ENCODE measurements at places on chromosomes 5 and 9. TPM values are rescaled to one million over a fixed set of nuclear protein-coding genes. Genes with fewer than 3 reads are reported as not detected.

UGT3A2 gene
- 0.14 TPM for polyA plus RNA-seq

DNA sequence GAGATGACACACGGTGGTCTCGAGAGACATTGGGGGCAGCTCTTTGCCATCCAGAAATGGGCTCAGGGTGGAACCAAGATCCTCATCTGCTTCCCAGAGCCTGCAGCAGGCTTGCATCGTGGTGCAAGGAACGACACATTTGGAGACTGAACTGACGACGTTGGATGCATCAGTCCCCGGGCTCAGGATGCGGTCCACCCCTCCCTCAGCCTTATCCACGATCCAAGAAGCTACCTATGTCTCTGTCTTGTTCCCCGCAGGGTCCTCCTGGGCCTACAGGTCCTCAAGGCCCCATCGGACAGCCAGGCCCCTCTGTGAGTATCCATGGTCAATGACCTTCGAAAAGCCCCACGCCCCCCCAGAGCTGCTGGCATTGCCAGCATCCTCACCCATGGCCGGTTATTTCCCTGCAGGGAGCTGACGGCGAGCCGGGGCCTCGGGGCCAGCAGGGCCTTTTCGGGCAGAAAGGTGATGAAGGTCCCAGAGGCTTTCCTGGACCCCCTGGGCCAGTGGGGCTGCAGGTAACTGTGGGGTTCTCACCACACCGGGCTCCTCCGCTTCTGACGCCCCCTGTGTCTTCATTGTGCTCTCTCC lies 69.4 kb upstream of the FCN2 start:
- no peak for DNase-seq

DNA sequence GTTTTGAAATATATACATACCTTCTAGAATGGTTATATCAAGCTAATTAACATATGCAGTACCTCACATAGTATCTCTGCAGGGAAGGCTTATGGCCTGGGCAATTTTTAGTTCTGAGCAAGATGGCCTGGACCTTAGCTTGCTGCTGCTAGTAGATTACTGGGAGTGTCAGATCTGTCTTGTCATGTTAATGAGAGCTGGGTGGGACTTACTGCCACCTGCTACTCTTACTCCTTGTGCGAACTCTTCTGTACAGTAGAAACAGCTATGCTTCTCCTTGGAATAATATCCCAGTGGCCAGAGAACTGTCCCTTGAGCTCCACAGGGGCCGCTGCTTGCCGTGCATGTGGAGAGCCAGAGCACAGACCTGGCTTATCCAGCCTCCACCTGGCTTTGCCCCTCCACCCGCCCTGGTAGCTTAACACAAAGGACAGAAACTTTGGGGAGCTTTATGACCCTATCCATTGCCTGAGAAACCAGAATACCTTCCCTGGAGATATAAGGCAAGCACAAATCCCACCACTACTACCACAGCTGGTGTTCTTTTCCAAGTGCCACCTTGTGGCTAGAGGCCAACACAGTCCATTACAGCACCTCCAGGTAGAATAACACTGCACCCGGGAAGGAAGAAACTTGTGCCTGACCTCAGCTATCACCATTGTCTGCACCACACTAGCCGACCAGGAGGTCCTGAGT lies 74.4 kb upstream of the RUSC2 start:
- no peak for DNase-seq

OLFM1 gene
- polyA plus RNA-seq, result 45.7 TPM

- no peak for DNase-seq
Observed at GRCh38 chr5:172640139-172640538, 924 bp upstream of the NEURL1B start.

SLIT3 gene
- 64.7 TPM for polyA plus RNA-seq

- no peak for DNase-seq
Observed at GRCh38 chr9:134224127-134224526, 59.8 kb upstream of the RNU6ATAC start.

DNA sequence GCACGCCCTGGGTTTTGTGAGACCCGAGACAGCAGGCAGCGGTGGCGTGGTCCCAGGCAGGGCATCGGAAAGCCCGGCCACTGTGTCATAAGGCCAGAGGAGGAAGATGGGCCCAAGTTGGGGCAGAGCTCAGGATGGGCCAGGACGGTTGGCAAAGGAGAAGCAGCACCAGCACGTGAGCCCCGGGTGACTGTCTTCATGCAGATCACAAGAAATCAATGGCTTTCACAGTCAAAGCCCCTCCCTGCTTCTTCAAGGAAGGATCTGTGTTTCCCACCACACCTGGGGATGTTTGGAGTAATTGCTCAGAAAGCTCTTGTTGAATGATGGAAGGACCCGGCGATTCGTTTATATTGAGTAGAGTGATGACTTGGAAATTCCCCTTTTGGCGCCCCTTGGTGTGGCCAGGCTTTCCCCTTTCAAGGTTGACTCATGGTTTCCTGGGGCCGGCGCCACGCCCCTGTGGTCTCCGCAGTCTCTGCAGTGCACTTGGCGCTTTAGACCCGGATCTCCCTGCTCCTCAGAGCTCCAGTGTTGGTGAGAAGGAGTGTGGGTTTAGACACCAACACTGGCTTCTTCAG lies 52.1 kb downstream of the IL31RA start:
- DNase-seq, result no peak

GPR150 gene
- polyA plus RNA-seq, result 0.73 TPM

SLC2A6 gene
- 4.1 TPM for polyA plus RNA-seq

DNA sequence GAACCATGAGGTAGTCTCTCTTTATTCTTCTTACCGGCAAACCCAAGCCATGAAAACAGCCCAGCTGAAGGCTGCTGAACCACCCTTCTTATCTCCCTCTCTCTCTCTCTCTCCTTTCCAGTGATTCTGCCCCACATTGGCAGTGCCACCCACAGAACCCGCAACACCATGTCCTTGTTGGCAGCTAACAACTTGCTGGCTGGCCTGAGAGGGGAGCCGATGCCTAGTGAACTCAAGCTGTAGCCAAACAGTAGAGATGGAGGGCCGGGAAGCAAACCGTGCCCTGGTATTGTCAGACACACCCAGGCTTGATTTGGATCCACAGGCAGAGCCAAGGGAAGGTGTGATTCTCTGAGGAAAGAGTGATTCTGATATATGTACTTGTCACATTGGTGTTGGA lies 14.0 kb downstream of the GRHPR start:
- no peak for DNase-seq

ATP10B gene
- 0.22 TPM for polyA plus RNA-seq

- DNase-seq, result no peak
Observed at GRCh38 chr5:3121813-3122212, 370.3 kb upstream of the IRX2 start.

DNA sequence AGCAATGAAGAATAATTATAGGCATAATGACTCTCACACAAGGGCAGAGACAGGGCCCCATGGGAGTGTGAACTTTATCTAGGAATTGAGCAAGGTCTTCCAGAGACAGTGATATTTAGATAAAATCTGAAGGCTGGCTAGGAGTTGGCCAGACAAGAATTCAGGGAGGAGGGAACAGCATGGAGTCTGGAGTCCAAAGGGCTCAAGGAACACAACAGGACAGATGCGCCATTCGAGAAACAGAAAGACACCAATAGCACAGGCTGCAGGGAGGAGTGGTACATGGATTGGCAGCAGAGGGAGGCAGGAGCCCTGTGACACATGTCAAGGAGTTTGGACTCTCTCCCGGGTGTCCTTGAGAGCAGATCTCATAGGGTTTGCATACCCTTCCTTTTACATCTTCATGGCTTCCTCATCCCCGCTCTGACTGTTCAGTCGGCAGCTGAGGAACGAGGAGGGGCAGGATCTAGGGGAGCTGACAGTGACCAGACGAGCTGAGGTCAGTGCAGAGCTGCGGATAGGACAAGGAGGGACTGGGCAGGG lies 64.0 kb upstream of the XPA start:
- DNase-seq, result no peak

DNA sequence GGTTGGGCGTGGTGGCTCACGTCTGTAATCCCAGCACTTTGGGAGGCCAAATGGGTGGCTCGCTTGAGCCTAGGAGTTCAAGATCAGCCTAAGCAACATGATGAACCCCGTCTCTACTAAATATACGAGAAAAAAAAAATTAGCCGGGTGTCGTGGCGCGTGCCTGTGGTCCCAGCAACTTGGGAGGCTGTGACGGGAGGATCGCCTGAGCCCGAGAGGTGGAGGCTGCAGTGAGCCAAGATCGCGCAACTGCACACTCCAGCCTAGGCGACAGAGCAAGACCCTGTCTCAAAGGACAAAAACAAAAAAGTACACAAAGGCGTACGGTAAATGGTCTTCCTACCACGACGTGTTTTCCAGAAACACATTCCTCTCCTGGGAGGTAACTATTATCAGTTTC lies 538 bp upstream of the BDP1 start:
- no peak for DNase-seq

DNA sequence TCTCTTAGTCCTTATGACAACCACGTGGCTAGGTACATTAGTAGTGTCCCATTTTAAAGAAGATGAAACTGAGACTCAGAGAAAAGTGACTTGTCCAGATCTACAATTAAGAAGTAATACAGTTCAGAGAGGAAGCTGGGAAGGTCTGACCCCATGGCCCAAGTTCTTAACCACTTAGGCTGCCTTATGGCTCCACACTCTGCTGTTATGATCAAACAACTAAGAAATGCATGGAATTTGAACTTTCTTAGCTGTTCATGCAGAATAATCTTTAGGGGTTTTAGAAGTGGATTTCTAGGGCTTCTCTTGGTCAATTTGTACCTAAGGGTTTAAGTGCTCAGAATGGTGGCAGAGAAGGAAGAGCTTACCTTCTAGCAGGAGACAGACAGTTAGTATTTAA lies 128.0 kb upstream of the MSX2 start:
- DNase-seq, result no peak

All from urinary bladder (tissue), 4 donors.